EH (cell line): ENCODE measurements at places on chromosomes 13 and 19.

GRCh38 chr19:9903336-9903735 lies 33.0 kb downstream of the OLFM2 start:
- no peak for DNase-seq

DNA sequence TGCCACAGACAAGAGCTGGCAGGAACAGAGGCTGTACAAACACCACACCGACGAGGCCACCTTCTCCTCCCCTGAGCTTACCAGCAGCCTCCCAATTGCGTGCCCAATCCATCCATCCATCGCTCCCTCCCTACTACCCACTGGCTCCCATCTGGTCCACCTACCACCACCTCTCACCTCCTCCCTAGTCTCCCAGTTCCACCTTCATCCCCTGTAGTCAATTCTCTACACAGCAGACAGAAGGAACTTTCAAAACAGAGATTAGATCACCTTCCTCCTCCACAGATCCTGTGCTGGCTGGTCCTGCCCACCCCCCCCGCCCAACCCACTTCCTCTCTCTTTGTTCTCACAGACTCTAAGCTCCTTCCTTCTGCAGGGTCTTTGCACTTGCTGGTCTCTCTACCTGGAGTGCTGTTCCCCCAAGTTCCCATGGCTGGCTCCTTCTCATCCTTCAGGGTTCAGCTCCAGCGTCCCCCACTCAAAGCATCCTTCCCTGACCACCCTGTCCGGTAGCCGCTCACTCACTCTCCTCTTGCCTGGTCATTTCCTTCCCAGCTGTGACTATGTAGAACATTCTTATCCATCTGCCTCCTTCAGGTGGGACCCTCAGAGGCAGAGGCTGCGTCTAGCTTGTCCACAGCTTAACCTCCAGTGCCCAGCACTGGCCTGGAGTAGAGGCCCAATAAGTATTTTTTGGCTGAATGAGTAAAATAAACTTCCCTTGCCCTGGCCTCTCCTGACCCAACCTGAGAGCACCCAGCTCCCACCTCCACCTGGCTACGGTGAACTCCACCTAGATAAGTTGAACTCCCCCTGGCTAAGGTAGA lies 23.0 kb downstream of the PIN1 start:
- DNase-seq: no peak

- DNase-seq: no peak
Measured at GRCh38 chr19:29530540-29531457, 5.0 kb downstream of the VSTM2B start.

DNA sequence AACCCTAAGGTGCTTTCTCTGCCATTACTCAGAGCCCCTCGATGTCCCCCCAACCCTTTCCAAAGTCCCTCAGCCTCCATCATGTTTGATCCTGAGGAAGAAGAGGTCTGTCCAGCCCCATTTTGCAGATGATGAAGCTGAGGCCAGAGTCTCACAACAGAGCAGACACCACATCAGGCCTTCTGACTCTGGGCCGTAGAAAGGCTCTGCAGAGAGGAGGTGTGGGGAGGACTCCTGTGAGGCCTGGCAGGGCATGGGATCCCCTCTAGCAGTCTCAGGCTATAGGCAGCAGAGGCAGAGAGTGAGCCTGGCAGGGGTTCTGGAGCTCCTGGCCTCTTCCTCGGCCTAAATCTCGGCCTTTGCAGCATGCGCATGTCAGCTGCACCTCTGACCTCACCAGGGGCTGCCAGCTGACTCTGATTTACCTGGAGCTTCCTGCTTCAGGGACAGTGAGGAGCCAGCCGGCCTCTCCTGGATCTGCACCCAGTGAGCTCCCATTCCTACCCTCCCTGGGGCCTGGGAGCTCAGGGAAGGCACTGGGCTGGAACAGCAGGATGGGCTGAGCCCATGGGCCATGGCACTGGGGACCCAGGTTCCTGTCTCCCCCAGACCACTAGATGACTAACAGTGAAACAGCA lies 41.7 kb upstream of the VSTM2B start:
- DNase-seq: no peak

DNA sequence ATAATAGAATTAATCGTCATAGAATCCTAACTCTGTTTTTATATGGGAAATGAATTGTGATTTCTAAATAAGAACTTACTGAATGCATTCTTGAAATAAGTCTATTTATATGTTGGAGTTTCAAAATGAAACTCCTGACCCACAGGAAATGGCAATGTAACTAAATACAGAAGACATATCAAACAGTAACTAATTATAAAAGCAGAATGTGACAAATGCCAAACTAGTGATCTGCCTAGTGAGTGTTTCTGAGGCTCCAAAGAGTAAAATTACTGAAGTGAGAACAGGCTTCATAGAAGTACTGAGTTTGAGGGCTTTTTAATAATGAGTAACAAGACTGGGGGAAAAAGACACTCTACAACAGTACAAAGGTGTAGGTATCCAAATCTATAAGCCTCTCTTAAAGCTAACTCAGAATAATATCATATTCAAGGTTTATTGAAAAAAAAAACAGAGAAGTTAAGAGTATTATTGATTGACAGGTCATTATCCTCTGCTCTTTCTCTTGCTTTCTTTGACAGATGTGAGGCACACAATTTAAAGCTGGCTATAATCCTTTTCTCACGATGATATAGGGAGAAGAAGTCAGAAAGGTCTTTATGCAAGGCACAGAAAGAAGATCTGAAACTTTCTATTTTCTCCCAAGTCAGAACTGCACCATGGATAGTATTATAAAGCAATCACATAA lies 17.4 kb upstream of the ATXN8OS start:
- DNase-seq: no peak

DNA sequence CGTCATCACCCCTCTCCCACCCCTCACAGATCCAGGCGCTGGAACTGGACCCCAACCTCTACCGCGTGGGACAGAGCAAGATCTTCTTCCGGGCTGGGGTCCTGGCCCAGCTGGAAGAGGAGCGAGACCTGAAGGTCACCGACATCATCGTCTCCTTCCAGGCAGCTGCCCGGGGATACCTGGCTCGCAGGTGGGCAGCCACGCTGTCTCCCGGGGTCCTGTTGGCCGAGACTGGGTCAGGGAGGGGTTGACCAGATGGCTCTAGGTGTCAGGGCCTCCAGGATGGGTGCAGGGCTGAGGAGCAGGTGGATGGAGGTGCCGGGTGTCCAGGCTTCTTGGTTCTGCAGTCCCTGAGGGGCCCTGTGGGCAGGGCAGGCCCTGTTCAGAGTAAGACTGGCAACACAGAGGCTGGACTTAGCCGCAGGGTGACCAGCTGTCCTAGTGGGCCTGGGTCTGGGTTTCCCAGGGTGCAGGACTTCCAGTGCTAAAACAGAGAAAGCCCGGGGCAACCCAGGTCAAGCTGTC lies 58.1 kb downstream of the MYH14 start:
- DNase-seq: no peak

DNA sequence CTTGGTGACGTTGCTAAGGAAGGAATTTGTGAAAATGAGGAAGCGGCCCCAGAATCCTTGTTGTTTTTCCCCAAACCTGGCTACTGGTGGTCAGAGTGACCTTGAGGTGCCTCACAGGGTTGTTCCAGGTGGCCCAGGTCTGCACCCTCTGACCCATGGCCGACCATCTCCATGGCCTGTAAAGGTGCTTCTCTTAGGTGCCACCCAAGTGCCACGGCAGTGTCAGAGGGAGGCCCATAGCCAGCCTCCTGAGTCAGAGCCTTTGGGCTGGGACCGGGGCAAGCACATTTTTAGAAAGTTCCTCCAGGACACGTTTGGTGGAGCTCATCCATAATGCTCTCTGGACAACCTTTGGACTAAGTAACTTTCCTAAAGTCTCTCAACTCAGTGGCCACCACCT lies 83.9 kb upstream of the IRS2 start:
- peak; percentile 1 for DNase-seq
